AML-193 (cell line): ENCODE measurements at places on chromosomes 6 and 20.

DNA sequence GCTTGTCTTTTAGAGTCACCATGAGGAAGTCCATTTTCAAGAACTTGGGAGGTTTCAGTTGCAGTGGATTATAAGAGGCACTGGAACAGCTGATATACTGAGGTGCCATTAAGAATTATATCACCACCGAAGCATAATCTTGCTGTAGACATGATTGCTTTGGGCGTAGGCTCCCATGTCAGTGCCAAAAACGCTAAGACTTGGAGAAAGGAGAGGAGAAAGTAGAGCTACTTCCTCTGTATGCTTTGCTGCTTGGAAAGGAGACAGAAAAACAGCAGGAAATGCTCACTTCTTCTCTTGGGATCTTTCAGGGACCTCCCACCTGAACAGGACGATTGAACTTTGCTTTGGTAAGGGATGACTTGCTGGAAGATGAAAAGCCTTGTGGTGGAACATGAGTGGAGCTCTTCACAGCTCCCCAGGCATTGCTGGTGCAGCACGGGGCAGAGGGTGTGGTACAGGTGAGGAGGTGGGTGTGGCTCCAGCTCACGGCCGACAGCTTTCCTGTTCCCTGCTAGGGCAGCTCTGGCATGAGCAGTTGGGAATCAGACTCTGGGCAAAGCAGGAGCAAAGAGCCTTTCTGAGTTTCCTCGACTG is 190.4 kb upstream of the JAG1 start:
- DNase-seq = peak; percentile 26

- no peak for DNase-seq
These were observed 10.9 kb downstream of the FOXC1 start for GRCh38 chr6:1620504-1621069.

DNA sequence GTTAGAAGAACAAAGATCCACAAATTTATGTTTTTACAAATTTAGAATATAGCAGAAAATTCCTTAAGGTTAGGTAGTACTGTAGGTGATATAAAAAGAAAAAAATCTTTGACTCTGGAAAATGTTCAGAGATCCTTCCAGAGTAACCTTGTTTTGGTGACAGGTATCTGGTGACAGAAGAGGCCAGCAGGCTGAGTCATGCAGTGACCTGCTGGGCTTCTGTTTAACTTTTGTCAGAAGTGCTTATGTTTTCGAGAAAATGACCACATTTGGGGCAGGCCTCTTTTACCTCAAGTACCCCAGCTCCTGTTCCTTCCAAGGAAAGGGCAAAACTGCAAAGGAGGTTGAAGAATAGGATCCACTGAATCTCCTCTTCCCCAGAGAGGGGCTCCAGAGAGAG is 10.5 kb upstream of the CLDN20 start:
- DNase-seq = no peak

DNA sequence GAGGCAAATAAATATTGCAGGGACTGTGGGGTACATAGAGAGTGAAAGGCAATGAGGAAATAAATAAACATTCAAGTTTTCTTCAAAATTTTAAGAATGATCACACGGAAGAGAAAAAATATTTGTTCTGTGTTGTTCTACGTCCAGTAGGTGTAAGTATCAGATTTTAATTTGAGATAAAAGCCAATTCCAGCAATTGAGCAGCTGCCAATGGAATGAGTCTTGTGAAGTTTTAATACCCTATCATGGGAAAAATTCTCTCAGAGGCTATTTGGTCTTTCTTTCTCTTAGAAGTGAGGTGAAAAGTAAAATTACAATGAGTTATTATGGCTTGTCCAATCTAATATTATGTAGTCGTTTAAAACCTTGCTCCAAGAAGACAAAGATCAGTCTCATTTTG is 195.7 kb upstream of the CITED2 start:
- DNase-seq = no peak

DNA sequence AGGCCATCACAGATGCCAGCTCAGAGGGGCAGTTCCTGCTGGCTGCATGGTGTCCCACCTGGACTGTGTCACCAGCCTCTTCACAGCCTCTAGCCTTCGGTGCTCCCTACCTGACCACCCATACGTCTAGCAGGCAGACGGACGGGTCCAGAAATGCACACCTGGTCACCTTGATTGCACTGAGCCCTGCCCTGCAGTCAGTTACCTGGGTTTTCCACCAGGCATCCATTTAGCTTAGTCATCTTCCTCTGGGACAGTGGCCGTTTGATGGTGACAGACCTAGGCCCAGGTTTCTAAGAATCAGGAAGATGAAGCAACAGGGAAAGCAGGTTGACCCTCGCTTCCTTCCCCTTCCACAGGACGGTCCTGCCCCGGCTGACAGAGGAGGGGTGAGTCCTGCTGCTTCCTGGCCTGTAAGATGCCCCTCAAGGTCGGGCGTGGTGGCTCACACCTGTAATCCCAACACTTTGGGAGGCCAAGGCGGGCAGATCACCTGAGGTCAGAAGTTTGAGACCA is 9.8 kb upstream of the BPI start:
- peak; percentile 61 for DNase-seq

GRCh38 chr6:105135056-105135455 is 44.8 kb downstream of the POPDC3 start:
- DNase-seq = no peak

- DNase-seq = no peak
These were observed 14.3 kb upstream of the INSM1 start for GRCh38 chr20:20353576-20353975.

GRCh38 chr20:58048096-58048702 is 180.3 kb downstream of the ANKRD60 start:
- peak; percentile 17 for DNase-seq

DNA sequence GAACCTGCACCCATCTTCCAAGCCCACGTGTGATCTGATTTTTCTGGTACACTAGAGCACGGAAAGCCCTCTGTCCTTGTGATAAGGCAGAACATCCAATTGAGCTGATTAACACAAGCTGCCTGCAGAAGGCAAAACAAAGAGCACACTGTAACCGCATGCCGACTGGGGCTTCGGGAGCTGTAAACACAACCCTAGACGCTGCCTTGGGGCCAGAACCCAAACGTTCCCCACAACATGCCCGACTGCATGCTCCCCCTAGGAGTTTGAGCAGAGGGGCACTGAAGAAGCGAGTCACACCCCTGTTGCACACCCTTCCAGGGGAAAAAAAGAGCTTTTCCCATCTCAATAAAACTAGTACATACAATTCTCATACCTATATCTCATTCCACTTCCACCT is 470.7 kb downstream of the HTR1B start:
- DNase-seq = no peak

- DNase-seq = no peak
These were observed 79.5 kb downstream of the CD83 start for GRCh38 chr6:14197118-14197517.

- no peak for DNase-seq
These were observed 22.8 kb upstream of the CCN6 start for GRCh38 chr6:112030961-112031660.

- no peak for DNase-seq
These were observed at the start of gene OR2W1 for GRCh38 chr6:29045075-29045474. Gene OR2W1 (minus strand): TSS chr6:29045175. CDS start chr6:29045175, 0 bp downstream.

DNA sequence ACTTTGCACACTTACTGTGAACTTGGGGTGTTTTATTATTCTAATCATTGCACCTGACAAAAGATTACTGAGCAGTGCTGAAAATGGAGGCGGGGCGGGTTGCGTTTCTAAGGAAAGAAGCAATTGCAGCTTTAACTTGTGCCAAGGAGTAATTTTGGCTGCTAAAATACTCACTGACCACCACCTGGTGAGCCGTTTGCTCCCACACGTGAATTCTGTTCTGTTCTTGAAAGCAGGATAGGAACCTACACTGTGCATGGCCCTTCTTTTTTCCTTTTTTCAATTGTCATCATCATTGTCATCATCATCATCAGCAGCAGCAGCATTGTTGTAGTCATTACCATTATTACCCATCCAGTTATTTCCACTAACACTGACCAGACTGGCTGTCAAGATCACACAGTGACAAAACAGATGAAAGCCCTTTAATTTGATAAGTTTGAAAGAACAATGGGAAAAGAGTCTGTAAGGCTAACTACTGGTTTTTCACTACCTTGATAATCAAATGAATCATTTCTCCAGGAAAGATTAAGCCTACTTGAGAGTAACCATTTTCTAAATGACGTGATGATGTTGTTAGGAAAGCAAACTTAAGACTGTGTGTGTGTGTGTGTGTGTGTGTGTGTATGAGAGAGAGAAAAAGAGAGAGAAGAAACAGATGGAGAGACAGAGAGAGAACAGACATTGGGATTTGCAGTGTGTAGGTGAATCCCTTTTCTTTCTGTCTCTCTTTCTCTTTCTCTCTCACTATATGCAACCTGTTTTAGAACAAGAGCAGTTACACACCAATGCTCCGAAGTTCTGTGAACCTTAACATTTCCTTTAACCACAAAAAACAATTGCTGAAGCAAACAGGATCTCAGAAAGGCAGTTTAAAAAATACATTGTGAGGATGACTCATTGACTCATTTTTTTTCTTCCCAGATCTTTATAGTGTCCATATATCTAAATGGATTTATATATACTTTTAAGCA is 3.8 kb downstream of the RIPOR2 start:
- DNase-seq = no peak
